CD8-positive, alpha-beta memory T cell (primary cell): ENCODE measurements at places on chromosomes 5 and 9.

DNA sequence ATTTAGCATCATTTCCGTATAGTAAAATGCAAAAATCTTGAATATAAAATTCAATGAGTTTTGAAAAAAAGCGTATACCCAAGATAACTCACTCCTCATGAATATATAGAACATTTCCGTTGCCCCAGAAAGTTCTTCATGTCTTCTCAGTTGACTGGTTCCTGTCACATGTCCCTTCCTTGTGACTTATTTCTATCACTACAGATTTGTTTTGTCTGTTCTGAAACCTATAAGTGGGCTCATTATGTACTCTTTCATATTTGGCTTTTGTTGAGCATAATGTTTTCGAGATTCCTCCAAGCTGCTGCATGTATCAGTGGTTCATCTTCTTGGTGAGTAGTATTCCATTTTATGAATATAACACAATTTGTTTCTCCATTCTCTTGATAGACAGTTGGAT is 11.0 kb upstream of the HACD4 start:
- no peak for DNase-seq

- no peak for DNase-seq
Measured at GRCh38 chr9:95771556-95772246, 103.8 kb upstream of the ERCC6L2 start.

- no peak for DNase-seq
Measured at GRCh38 chr9:69946800-69947437, 96.7 kb upstream of the MAMDC2 start.

DNA sequence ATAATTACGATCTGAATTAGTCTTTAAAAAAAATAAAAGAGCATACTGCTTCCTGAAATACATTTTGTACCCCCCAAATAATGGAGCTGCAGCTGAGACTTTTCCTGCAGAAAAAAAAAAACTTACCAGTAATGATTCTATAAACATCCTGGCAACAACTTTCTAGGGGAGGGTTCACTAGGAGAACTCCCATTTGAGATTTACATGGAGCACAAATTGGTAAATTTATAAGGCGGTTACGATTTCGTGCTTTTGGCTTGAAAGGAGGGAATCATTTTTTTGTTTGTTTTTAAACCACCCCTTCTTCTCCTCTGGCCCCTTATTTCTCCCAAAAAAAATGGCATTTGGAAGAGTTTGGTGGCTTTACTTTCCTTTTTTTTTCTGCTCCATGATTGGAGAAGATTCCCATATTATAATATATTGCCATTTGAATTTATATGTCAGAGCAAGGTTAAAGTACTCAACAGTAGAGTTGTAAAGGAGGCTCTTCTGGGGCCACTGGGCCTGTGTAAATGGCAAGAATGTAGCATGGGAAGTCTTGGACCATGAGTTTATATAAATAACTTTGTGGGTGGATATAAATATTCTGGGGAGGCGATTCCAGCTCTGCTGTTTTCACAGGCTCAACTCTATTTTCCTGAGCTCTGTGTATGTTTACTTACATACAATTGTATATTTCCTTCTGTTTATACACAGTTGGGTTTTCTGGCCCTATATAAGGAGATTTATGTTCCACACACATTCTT is 159.9 kb downstream of the CSNK1G3 start:
- DNase-seq, result no peak

DNA sequence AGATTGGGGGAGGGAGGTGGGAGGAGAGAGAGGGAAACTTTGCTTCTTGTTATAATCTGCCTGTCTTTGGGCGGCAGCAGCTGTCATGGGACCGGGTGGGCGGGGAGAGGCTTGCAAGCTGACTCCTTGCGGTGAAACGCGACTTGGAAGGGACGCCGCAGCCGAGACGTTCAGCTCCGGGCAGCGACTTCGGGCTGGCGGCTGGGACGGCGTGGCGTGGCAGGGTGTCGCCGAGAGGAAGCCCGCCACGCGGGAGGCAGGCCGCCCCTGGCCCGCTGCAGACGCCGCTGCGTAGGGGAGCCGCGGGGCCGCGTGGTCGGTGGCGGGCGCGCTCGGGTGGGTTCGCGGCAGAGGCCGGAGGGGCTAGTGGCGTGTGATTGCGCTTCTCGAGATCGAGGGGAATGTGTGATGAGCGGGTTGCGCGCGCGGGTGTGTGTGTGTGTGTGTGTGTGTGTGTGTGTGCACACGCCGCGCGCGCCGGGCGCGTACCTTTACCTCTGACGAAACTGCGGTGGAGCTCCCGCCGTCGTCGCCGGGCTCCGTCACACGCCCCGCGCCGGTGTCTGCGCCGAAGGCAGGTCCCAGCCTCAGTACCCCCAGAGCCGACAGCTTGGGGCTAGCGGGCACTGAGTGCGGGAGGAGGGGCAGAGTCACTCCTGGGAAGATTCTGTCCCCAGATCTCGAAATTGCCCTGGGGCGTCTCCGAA is 1.7 kb downstream of the PPARGC1B start:
- peak; percentile 70 for DNase-seq

GRCh38 chr9:2022560-2022959 is 7.4 kb downstream of the SMARCA2 start:
- no peak for DNase-seq

DNA sequence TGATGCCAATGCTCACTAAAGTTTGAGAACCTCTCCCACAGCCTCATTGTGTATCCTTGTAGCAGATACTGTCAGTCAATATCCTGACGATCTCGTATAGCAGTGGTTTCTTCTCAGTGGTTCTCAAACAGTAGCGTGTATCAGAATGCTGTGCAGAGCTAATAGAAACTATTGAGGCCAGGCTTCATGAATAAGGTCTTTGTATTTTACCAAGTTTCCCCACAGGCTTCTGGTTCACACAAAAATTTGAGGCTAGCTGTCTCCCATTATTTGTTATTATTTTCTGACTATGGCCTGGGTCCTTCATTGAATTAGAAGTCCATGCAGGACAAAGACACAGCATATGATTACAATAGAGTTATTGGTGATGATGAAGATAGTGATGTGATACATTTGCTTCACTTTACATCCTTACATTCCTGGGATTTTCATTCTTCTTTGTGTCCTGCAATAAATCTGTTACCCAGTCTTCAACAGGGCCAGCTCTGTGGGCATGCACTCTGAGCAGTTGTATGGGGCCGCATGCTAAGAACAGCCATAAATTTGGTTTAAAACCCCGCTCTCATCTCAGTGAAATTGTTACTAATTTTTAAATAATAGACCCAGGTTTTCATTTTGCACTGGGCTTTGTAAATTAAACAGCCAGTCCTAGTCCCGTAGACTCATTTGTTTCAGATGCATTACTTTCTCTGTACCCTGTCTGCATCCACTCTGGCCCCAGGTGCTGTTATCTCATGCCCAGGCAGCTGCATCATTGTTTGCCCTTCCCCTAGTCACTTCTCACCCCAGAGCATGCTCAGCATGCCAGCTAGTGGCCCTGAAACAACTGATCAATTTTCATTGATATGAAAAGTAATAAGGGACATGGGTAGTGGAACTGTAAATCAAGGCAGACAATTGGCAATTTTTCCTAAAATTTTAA is 199.9 kb upstream of the PIK3R1 start:
- no peak for DNase-seq

DNA sequence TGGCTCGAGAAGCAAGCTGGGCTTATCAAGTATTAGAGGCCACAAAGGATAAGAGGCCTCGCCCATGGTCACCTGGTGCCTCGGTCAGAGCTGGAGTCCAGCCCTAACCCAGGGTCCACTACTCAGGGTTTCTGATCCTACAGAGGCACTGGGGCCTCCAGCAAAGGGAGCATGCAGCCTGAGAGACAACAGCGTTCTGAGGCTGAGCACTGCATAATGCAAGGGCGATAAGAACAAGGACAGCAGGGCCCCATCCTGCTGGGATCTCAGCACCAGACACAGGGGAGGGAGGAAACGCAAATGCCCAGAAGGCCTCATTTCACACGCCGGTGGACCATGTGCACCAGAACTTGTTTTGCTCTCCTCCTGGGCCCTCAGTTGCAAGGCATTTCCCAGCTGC is 63.0 kb downstream of the C5orf15 start:
- DNase-seq, result no peak

DNA sequence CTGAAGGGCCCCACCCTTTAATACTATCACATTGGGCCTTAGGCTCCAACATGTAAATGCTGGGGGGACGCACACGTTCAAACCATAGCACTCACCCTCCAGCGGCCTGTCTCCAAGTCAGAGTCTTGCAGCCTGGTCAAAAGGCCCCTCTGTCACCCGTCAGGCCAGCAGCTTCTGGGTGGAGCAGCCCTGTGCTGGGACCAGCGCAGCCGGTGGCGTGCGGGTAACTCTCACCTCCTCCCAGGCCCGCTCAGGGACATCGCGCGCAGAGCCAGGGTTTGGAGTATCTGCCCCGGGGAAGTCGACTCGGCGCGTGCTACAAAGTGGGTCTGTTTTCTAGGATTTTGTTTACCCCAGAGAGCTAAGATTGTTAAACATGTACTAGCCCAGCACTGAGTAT is 93.0 kb upstream of the COL5A1 start:
- no peak for DNase-seq

GRCh38 chr5:40025586-40025985 is 600.8 kb upstream of the DAB2 start:
- no peak for DNase-seq

DNA sequence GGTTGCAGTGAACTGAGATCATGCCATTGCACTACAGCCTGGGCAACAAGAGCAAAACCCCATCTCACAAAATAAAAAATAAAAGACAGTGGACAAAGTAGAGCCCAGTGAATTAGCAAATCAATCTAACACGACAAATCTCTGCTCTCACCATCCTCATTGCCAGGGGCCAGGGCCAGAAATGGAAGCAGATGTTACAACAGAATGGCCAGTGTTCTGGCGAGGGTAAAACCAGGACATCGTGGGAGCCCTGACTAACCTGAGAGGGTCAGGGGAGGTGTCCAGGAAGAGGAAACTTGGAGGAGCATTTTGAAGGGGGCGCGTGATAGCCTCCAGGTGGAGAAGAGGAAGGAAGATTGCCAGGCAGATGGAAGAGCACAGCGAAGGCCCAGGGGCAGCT is 58.4 kb downstream of the NEURL1B start:
- no peak for DNase-seq

DNA sequence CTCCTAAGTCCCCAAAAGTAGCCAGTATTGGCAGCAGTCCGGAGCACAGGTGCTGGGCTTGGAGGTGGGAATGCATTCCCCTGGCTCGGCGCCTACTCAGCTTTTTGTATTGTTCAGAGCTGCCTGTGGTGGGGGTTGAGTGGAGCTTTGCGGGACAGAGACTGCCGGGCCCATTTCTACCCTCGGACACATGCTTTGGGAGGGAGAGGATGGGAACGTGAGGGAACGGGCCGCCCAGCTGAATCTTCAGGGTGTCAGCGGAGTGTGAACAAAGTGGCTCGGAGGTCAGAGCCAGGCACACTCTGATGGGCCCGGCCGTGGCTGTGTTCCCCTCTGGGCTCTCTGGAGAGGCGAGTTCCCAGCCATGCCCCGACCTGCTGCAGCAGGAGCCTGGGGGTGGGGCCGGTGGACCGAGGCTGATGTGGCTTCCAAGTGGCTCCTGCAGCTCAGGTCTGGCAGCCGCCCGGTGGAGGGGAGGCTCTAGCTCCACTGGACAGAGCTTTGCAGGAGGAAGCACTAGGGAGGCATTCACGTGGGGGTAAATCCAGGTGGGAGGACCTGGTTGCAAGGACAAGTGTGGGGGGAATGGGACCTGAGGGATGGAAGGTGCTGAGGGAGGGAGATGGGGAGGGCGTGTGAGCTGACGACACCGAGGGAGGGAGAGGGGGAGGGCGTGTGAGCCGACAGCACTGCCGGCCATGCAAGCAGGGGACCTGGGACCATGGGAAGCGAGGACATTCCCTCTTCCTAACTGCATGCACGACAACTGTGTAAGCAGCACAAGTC is 31.1 kb upstream of the SLC6A3 start:
- no peak for DNase-seq

DNA sequence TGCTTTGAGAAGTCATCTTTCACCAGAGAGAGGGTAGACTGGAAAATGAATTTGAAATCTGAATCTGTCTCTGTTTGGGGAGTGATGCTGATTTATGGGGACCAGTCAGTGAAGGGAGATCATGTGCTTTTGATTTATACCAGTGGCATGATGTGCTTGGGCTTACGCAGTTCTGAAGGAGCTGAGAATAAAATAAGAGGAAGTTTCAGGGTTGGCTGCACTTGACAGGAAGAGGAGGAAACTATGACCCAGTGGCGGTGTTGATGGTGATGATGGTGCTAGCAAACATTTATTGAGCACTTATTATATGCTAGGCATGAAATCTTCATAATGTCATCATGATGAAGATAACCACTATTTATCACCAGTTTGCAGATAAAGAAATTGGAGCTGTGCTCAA is 136.4 kb upstream of the GLRA1 start:
- no peak for DNase-seq

- DNase-seq, result no peak
Measured at GRCh38 chr9:81718244-81718643, 28.9 kb upstream of the TLE1 start.

GRCh38 chr5:64958757-64959391 is 190.1 kb downstream of the CWC27 start:
- peak; percentile 17 for DNase-seq

DNA sequence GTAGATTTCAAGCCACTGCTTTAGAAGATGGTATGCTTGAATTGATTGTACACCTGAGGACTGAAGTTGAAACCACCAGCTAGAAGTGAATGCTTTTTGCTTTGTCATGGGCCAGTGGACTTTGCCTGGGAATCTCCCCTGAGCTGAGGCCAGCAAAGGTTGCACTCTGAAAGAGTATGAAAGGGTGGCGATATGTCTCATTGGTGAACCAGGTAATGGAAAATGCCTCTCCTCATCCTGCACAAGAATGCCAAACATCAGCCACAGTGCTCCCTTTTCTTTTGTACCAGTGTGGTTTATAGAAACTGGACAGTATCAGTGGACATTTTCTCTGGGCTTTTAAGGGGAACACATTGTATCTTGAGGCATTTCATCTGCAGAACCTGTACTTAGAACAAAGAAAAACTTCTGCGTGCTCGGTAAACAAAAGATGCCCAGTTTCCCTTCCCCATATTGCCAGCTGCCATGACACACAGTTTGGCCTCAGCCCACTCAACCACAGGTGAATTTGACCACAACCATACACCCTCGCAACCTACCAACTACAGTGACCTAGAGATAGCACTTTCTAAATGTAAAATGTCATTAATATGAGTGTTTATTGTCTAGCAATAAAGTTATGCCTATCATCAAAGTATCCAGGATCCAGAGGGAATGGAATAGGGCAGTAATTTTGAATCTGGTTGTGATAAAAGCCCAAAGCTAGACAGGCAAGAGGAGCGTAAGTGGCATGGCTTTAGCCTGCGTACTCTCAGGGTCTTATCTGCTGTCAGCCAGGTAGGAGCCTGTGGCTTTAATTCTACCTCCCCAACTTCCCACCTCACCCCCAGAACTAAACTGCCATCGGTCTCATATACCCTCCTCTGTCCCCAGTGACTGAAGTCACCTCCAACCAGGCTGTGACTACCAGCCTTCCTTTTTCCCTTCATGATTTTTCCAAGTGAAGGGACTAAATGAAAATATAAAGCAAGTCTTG is 79.5 kb upstream of the LHFPL2 start:
- no peak for DNase-seq

- no peak for DNase-seq
Measured at GRCh38 chr9:106689089-106689488, 173.9 kb upstream of the ZNF462 start.

DNA sequence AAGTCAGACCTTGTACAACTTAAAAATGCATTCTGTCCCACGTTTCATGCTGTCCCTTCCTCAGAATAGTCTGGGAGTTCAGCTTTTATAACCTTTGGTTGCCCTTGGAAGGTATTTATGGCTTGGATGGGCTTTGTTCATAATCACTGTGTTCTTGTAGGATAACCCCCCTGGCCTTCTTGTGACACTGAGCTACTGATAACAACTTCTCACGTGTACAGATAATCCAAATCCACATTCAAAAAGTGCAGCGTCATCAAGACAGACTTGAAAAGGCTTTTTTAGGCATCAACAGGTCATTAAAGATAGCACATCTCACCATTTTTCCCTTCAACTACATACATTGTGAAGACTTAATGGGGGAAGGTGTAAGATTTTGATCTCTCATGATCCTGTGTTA is 42.0 kb downstream of the SLC1A3 start:
- DNase-seq, result no peak
